ENCODE measurements at places on chromosomes 2 and 18.

GRCh38 chr2:9310798-9311197, 104.2 kb downstream of the ASAP2 start:
- DNase-seq, result no peak

GRCh38 chr2:217806482-217806765, 196.4 kb downstream of the TNS1 start:
- DNase-seq, result no peak

DNA sequence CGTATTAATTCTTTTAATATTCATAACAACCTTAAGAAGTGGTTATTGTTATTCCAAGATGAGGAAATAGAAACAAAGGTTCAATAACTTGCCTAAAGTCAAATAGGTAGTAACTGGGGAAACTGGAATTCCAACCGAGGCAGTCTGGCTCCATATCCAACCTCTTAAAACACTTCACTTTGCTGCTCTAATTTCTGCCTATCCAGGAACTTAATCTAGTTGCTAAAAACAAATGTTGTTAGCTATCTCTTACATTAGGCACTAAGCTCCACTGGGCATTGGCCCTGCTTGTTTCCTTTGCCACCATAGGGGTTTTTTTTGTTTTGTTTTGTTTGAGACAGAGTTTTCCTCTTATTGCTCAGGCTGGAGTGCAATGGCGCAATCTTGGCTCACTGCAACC, 24.8 kb downstream of the ERLEC1 start:
- DNase-seq, result no peak

DNA sequence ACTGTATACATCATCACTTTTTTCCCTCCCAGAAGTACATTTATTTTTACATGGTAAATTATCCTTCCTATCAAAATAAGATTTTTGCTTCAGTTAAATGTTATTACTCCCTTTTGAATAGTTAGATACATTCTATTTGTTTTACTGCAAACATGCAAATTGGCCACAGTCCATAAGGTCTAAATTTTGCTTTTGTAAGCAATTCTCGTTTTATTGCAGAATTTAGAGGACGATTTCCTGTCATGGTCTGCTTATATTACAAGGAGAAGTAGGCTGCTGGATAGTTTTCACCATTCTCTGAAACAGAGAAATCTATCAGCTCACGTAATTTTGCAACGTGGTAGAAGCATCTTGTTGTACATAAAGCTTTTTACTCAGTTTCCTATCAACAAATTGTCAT, 1632.5 kb downstream of the LRP1B start:
- no peak for DNase-seq

DNA sequence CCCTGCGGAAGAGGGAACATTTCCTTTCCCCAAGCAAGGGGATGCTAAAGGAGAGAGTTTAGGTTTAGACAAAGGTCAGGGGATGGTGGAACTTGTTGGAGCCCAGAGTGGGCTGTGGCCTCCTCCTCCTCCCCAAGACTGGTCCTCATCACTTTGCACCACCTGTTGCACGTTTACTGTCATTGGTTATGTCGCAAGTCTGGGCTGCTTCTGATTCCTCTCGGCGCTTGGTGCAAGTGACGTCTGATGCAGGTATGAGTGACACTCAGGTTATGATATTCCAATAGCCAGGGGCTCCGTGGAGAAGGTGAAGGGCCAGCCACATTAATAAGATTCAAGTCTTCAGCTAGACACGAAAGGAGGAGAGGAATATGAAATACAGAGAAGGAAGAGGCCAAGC, 59.8 kb downstream of the TSN start:
- no peak for DNase-seq

DNA sequence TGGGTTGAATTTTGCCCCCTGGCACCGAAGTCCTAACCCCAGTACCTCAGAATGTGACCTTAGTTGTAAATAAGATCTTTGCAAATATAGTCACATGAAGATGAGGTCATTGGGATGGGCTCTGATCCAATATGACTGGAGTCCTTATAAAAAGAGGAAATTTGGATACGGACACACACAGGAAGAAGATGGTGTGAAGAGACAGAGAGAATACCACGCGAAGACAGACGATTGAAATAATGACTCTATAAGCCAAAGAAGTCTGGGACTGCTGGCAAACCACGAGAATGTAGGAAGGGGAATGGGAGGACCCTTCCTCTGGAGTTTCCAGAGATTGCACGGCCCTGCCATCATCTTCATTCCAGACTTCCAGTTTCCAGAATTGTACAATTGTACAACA, 98.6 kb downstream of the CPO start:
- DNase-seq, result no peak

DNA sequence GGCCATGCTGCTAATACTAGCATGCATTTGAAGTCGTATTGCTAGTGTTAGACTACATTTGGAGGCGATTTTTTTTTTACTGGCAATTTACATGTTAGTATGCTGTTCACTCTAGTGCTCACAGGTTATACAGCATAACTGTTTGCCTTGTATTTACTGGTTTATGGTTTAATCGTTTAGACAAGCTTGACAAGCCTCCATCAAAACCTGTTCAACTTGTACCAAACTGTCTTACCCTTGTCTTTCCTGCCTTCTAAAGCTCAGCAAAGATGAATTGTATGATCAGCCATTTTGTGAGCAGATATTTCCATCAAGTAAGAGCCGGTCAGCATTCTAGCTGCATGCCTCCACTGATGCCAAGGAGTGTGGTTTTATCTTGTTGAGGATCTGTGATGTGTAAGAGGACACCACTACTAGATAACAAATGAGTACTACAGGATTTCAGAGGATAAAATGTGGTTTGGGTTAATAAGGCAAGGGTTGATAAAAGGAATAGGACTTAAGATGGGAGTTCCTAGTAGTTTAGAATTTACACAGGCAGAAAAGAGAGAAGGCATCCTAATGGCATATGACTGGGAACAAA, 68.4 kb upstream of the ITM2C start:
- DNase-seq, result no peak

- no peak for DNase-seq
Observed at GRCh38 chr2:205453202-205453601, 229.1 kb upstream of the NRP2 start.

DNA sequence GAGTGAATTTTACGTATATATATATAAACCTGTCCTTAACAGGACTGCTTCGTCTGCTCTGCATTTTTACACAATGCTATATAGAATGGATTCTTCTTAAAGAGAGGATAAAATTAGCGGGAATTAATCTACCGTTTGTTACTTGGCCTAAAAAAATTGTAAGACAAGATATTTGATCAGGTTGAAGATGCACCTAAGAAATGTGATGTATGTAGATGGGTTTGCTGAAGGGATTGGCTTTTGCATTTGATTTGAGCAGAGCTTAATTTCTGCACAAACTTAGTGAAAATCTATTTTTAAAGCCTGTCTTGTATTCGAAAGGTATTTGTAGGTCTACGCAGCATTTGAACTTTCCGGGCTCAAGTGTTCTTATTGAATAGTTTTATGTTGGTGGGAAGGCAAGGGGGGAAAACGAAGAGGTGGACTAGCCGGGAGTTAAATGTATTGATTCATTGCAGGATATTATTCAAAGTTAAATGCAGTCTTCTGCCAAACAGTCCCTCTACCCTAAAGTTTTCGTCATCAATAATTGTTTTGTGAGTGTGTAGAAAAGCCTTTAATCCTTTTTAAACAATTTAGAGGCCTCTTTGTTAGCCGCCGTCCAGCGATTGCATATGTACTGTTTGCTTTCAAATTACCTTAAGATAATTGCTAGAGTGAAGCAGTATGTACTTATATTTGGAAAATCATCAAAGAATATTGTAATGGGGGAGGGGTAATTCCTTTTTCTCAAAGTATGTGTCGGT, 1.2 kb downstream of the PPP1CB start:
- DNase-seq, result no peak

GRCh38 chr2:223597076-223597475, 5.1 kb downstream of the SCG2 start:
- DNase-seq, result no peak

DNA sequence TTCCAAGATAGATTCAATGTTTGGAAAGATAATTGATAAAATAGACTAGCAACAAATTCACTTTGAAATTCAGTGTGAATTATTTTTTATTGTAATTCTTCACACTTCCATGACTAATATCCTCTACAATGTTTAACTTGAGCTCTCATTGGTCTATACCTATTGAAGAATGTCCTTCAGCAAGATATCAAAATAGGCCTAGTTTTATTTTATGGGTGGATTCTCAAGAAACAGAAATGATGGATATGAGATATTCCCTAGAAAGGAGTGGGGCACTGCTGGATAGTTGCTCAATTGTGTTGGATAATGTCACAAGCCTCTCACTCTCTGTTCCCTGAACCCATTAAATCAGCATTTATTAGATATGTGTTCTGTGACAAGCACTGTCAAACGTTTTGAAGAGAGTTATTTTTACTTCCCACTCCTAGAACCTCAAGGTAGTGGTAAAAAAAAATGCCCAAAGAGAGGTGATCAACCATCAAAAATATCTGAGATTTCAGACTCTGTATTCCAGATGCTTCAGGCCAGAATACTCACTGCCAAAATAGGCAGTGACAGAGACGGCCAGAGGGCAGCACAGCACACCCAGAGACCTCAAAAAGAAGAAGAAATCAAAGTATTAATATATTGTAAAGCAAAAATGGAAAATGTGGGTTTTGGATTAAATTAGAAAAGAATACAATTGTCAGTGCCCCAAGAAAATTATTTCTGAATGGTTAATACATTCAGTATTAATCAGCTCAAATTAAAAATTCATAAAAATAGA, 87.5 kb downstream of the TRIB2 start:
- no peak for DNase-seq

- DNase-seq, result no peak
Observed at GRCh38 chr2:151422917-151423439, 13.3 kb downstream of the RIF1 start.

GRCh38 chr18:58335821-58336220, 291.8 kb downstream of the NEDD4L start:
- DNase-seq, result no peak

- DNase-seq, result no peak
Observed at GRCh38 chr18:25180973-25181548, 170.9 kb downstream of the ZNF521 start.

GRCh38 chr2:45432406-45432805, 178.7 kb downstream of the SRBD1 start:
- no peak for DNase-seq

DNA sequence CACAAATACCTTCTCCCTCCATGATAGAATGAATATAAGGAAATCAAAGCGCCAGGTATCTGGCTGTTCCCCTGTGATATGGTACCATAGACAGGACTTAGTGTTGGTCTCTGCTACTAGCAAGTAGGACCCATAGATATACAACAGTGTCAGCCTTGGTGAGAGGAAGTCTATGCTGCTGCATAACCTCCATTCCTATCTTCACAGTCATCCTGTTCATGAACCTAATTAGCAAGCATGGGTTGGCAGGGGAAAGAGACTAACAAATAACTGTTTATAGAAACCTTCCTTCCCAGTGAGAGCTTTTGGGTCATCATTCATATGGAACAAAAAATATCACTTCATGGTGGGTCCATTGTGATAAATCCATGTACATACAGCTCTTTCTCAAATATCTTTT, 188.9 kb upstream of the FAM98A start:
- no peak for DNase-seq

DNA sequence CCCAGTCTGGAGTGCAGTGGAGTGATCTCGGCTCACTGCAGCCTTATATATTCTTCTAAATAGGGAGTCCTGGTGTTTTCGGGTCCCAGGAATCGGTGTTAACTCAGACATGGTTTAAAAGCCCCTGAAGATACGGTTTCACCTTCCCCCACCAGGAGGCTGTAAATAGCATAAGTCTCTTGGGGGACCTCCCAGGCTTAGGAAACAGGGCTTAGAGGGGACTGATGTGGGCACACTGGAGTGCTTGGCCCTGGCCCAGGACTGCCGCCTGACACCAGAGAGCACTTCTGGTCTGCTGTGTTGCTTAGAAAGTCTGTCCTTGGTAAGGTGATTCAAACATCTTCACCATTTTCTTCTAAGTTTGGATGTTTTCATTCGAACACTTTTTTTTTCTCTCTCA, 39.7 kb upstream of the MAP4K4 start:
- no peak for DNase-seq
